ENCODE measurements at places on chromosomes 11 and 22.

GRCh38 chr22:28629420-28630176, 50.0 kb downstream of the TTC28 start:
- DNase-seq = no peak

- no peak for DNase-seq
Observed at GRCh38 chr11:110645253-110645652, 67.0 kb downstream of the ARHGAP20 start.

DNA sequence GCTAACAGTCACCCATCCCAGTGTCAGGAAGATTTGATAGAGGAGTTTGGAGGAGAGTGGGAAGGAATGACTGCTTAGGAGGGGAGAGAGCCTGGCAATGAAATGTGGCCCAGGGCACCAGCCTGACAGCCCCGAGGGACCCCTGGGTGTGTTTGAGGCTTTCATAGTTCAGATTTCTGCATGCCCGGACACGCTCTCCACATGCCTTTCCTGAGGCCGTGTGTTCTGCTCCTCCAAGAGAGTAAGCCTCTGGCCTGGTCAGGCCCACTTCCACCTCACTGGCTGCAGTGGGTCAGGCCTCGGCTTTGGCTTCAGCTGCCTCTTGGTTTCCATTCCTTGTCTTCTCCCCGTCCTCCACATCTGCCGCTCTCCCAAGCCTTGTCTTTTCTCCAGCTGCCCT, 78.4 kb downstream of the C22orf31 start:
- DNase-seq = no peak

DNA sequence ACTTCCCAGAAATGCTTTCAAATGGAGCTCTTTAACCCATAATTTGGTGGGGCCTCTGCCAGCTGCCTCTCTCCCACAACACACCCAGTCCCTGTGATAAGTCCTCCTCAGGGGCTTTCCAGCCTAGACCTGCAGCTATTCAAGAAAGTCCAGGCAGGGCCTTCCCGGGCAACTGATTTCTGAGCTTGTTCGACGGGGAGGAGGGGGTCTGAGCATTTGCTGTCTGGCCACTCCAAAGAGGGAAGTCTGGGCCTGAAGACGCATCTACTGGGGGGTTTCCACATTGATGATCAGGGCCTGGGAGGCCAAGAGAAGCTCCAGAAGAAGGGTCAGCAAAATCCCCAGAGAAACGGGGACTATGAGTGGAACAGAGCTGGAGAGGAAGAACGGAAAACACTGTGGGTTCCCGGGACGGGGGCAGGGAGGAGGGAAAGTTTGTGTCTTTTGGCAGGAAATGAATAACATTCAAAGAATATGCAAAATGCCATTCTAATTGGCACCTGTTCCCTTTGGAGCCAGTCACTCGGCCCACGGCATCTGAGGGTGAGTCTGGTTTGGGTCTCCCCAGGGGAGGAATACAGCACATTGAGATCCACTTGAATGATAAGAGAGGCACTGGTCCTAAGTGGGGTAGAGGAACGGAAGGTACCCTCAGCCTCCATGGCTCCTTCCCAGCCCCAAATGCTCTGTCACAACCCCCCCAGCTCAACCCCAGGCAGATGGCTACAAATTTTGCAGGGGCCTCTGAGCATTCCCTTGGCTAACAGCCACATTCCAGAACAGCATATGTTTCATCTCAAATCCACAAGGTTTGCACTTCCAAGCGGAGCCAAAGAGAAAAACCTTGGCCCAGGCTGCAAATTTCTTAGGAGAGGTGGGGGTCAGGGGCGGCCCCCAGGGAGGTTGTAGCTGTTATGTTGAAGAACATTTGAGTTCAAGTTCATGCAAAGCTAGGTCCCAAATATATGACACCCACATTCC, 72.0 kb downstream of the RPUSD4 start:
- DNase-seq = no peak

- no peak for DNase-seq
Observed at GRCh38 chr11:114673661-114674060, 4.7 kb upstream of the NXPE2 start.

GRCh38 chr11:61111786-61112517, 9.7 kb downstream of the CD5 start:
- peak; percentile 45 for DNase-seq

GRCh38 chr11:102079625-102080024, 30.6 kb upstream of the YAP1 start:
- no peak for DNase-seq

GRCh38 chr11:103349595-103349994, 240.4 kb downstream of the DYNC2H1 start:
- DNase-seq = no peak

DNA sequence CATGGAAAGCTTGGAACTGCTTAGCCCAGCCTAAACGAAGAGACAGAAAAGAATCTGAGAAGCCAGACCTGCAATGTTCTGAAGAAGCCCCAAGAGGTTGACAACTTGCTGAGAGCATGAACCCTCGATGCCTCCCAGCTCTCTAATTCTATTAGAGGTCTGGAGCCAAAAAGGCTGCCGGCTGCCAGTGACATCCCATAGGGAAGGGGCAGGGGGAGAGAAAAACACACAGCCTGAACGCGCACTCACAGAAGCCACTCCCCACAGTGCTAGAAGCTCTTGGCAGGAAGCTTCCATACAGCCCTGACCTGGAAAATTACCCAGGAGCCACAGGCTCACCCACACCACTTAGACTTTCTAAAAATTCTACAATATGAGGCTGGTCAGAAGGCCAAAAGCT, 18.3 kb downstream of the POLDIP3 start:
- DNase-seq = no peak

GRCh38 chr22:19733755-19734154, 10.4 kb downstream of the GP1BB start:
- no peak for DNase-seq

DNA sequence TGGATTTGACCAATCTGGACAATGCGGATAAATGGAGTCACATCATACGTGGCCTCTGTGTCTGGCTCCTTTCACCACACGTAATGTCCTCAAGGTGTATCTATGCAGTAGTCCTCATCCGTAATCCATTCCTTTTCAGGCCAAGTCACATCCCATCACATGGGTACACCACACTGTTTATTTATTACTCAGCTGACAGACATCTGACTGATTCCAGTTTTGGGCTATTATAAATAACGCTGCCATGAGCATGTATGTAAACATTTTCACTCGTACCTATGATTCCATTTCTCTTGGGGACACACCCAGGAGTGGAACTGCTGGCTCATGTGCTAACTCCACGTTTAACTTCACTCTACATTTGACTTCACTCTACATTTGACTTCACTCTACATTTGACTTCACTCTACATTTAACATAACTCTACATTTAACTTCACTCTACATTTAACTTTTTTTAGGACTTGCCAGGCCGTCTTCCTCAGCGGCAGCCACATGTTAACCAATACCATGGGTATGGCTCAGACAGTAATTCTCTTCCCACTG, 52.1 kb downstream of the SHANK2 start:
- DNase-seq = no peak

DNA sequence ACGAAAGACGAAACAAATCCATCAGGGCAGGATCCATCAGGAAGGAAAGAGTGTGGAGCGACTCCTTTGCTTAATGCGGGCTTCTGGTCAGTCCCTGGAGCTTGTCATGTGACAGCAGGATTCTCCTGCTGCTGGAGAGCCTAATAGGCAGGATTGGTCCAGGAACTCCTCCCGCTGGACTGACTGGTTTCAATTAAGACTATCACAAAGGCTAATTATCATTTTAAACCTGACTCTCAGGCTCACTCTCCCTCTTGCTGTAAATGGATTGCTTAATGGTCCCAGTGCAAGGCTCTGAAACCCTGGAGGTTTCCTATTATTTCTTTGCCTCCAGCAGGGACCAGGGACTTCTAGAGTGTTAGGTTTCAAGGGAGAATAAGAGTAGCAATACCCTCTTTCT, 493.8 kb downstream of the NTM start:
- DNase-seq = no peak

DNA sequence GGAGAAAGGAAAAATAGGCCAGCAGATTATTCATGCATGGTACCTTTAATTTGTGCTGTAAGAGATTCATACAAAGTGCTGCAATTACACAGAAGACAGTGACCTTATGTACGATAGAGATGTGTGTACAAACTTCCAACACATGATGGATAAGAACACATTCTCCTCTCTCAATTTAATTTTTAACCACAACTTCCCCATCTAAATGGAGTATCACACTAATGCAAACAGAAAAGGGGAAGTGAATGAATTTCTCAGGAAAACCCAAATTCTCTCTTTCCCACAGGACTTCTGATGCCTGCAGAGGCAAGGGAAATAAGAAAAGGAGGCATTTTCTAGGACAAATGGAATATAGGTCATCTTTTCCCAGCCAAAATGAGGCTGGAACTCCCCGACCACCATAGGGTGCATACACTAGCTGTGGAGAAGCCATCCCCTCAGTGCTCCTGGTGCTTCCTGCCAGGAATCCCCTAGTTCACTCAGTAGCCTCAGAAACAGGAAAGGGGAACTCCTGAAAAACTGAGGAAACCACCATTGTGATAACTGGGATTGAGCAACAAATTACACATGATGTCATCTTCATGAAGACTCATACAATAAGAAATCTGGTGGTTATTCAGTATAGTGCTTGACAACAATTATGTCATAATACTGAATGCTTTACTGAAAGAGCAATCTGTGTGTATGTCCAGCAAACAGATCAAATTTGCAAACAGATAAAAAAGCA, 22.4 kb downstream of the MMP10 start:
- no peak for DNase-seq

DNA sequence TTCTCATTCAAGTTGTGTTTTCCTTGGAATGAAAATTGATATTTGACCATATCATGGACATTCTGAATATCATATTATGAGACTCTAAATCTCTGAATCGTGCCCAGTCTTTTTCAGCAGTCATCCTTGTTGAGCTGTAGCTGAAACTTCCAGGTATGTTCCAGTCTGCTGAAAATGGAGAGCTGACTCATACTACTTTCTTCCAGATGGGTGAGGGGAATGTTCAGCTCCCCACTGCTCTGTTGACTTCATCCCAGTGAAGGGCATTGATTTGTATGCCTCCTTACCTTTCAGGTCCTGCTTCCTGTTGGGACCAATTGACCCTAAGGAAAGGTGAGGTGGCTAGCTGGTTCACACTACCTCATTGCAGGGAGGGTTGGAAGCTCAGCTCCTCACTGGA, 3.5 kb downstream of the OR5P2 start:
- no peak for DNase-seq

DNA sequence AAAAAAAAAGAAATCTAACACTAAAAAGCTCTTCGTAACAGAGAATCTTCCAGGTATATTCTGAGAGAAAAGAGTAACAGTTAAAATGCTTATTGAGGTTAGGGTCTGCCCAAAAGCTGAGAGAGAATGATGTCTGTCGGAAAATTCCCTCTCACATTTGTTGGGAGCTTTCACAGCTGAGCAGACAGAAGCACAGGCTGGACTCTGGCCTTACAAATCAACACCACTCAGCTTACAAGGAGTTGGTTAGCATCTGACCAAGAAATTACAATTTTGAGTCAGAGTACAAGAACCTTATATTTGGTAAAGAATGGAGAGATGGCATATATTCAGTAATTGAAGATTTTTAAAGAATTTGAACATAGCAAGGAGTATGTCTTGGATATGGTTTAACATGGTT, 1561.0 kb upstream of the RAG2 start:
- DNase-seq = no peak

DNA sequence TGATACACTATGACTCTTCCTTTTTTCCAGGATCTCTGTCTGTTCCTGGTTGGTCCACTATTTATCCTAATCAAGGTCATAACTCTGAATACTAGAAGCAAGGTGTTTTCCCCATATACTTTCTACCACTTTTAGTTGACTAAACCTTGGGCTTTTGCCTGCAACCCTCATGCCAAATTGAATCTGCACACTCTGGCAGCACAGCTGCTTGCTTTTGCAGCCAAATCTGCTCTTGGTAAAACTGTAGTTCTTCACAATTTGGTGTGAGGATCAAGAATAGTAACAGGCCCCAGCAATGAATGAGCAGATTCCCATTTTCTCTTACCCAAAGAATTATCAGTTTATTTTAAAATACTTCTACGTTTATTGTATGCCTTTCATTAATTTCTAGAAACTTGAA, 586.5 kb upstream of the CNTN5 start:
- no peak for DNase-seq

DNA sequence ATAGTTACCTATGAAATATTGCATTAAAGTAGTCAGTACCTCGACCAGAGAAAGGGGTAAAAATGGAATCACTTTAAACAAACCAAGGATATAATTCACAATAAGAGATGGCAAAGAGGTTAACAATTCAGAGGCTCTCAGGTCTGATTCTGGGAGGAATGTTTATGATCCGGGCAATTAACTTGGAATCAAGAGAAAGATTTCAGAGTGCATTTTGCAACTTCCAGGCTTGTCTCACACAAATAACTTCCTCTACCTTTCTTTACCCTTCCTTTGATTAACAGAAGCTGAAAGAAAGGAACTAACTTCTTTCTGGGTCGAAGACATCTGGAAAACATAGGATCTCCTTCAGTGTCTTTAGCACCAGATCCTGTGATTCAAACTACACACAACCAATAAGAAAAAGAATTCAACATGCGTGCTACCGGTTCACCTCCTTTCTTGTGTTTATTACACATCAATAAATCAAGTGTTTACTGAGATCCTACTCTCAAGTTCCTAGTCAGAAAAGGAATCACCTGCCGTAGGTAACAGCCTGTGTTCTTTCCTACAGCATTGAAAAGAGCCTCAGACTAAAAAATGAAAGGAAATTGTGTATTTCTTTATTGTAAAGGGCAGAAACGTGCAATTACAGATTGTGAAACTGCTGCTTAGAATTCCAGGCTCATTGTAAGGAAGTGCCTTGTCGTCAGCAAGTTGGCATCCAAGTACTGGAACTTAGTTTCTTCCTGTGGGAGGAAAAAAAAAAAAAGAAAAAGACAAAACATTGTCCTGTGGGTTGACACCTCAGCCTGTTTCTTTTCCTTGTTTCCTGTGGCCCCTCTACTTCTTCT, 29.5 kb downstream of the CARD18 start:
- no peak for DNase-seq

DNA sequence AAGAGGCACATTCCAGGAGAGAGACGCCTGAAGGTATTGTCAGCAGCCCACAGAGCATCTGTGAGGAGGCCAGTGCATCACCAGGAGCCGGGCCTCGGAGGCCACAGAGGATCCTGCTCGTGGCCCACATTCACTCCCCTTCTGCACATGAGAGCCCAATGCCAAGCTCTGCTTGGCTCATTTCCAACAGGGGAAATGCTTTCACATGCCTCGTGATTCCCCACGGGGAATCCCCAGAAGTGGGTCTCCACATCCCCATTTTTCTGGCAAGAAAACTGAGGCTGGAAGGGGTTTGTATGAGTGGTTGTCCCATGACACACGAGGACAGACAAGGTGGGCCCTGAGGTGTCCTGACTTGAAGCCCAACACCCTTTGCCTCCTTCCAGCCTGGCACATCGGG, 34.4 kb downstream of the TP53I11 start:
- DNase-seq = no peak

- no peak for DNase-seq
Observed at GRCh38 chr11:110715541-110715940, 3.3 kb upstream of the ARHGAP20 start.

- no peak for DNase-seq
Observed at GRCh38 chr11:45022294-45023064, 71.8 kb upstream of the TP53I11 start.

DNA sequence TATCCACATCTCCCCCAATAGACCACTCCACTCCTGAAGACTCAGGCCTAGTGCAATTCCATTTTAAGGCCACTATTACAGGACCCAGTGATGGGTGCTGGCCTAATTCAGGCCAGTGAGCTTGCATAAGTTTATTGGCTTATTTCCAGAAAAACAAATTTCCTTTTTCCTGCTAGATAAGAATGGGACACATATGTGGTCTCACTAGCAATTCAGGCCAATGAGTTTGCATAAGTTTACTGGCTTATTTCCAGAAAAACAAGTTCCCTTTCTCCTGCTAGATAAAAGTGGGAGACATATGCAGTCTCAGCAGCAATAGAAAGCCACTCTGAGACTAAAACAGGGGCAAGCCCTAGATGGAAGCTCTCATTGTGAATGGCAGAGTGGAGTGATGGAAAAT, 22.4 kb downstream of the ADM start:
- no peak for DNase-seq
